Stimulated activated CD8-positive, alpha-beta memory T cell treated with anti-CD3 and anti-CD28 coated beads, Interleukin-15, amount 100 ng/mL, for 48 hours (primary cell): ENCODE measurements at places on chromosomes 2 and 18.

- no peak for DNase-seq
Measured at GRCh38 chr2:141015341-141016047, 1115.3 kb downstream of the LRP1B start.

DNA sequence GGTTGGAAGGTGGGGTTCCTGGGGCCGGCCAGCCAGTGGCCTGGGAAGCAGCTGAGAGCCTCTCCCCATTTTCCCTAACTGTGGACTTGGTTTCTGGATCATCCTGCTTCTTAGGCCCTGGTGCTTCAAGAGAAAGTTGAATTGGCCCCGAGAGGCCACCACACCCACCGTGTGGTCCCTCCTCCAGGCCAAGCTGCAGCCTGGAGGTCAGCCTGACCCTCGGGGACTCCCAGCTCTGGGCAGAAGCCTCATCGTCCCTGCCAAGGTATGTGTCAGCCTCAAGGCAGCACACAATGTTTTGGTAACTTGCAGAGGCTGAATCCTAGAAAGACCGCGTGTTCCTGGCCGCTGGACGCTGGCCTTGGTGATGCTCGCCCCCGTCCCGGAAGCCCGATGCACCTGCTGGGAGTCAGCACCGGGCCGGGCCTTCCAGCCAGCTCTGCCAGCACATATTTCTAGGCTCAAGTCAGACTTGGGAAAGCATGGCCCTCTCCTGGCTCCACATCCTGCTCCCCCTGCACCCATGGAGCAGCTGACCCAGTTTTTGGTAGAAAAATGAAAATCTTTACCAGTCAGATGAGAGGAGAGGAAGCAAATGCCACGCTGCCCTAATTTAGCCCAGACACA, 72.6 kb downstream of the ACTR2 start:
- no peak for DNase-seq

GRCh38 chr2:130871843-130872740, 35.4 kb downstream of the ARHGEF4 start:
- no peak for DNase-seq

DNA sequence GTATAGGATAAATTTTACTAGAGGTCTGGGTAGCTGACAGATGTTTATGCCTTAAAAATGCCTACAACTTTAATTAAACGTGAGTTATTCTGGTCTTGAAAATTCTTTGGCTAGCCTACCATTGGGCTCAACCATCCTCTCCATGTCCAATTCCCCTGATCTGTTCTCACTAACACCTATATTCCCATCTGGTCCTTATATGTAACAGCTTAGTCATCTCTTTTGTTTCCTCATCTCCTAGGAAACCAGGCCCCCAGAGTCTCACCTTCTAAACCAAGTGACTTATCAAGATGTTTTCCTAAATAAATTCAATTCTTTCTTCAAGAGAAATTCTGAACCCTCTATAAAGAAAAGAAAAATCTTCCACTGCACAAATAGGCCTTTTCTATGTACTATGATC, 148.5 kb downstream of the TTC32 start:
- no peak for DNase-seq
